ENCODE measurements at places on chromosomes 12 and 14.

DNA sequence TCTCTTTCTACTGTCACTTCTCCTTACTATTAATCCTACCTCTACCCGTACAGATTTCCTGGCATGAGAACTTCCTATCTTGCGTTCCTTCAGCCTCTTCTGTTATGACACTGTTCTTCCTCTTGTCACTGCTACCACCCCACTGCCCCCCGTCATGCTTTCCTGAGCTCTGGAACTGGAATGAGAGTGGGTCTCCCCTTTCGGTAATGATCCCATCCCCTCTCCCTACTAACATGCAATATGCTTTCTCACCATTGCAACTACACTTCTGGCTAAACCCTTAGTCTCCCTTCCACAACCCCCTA lies 4.9 kb upstream of the AP1G2 start:
- DNase-seq = no peak

DNA sequence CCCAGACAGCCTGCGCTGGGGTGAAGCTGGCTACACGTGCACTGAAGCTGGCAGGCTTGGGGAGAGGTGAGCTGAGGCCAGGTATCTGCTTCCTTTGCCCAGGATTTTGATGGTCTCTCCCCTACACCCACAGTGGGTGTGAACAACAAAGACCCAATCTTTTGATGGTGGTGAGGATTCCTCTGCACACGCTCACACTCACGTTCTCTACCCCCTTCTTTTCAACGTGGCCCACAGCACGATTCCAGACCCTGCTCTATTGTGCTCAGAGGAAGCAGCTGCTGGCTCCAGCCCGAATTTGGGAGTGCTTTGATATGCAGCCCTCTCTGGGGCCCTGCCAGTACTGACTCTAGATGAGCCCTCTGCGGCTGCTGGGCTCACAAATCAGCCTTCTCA lies 4.9 kb downstream of the CD9 start:
- DNase-seq = no peak

DNA sequence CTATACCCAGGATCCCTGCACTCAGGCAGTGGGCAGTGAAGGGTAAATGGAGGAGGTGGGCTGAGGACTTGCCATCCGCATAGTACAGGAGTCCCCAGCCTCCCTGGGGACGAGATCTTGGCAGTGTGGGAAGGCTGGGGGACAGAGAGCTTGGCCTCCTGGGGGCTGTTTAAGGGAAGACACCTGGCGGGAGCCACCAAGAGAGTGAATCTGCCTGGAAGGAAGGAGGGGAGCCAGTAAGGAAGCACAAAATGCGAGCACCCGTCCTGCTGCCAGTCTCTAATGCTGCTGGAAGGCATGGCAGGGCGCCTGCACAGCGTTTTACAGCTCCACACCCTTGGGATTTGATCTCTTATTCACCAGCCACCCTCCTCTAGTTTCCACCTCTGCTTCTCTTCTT lies 7.4 kb upstream of the KRT2 start:
- DNase-seq = no peak

DNA sequence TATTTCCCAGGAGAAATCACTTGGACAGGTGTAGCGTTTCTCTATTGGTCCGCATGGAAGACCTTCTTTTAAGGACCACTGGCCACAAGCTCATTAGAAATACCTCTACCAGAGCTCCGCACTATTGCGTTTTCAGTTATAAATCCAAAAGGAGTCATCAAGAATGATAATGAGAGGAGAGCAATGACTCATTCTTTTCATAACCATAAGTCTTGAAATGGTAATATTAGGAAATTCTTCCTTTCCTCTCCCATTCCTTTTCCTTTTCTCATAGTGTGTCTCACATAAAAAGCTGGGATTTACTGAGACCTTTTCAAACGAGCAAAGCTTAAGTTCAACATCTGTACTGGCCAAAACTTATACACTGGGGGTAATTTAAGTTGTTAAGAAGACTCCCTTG lies 215.7 kb downstream of the CPNE8 start:
- DNase-seq = no peak

DNA sequence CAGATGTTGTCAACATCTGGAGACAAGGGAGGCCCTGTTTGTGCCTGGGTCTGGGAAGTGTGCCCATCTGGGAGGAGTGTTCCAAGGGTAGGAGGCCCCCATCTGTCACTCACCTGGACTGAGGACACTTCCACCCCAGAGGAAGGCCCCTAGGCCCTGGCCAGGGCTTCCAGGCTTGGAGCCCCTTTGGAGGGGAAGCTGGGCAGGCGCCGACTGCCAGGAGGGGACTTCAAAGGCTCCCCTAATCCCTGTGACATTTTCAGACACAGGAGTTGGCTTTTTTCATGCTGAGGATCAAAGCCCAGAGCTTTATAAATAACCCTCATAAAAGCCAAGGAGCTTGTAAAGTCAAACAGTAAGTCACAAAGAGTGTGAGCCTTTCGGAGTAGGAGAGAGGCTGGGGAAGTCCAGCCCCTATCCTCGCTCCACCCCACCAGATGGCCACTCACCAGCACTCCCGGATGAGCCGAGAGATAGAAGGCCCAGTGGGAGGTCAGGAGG lies 17.6 kb upstream of the FAM222A start:
- DNase-seq = no peak

DNA sequence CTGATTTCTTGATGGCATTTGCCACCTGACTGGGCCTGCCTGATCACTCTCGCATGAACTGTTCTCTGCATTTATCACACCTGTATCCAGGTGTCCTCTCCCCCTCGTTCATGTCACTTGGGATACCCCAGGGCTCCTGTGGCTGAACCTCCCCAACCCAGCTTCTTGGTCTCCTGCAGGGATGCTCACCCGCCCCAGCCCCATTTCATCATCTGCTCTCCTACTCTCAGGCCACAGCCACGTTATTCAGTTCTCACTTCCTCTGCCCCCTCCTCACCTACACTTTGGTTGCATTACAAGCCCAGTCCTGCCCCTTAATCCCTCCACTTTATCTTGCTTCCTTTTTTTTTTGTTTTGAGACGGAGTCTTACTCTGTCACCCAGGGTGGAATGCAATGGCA lies 35.5 kb downstream of the TMBIM6 start:
- no peak for DNase-seq

DNA sequence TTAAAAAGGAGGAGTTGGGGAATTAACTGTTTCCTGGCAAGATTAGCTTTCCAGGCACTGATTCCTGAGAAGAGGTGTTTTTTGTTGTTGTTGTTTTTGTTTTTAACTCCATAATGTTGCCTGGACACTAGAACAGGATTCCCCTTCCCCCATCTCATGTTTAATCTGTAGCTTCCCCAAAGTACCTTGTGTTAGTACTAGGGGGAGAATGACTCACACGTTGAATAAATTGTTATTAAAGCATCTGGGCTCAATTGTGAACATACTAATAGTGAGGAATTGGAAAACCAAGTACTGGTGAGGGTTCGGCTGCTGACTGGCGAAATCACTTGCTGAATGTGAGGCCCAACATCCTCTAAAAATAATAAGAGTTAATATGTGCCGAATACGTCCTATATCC lies 1.3 kb upstream of the GNG2 start:
- DNase-seq = no peak

- DNase-seq = no peak
Measured at GRCh38 chr12:27343255-27344000, 10.8 kb downstream of the BMAL2 start.

DNA sequence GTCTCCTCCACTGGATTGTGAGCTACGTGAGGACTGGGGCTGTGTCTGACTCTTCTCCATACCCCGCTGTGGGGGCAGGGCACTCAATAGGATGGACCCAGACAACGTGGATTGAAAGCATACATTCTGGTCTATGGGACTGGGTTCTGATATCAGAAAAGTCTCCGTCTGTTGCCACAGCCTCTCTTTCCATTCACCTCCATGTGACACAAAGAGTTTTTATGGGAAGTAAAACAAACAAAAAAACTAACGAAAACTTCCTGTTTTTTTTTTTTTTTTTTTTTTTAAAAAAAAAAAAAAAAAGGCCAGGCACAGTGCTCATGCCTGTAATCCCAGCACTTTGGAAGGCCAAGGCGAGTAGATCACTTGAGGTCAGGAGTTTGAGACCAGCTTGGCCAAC lies 44.7 kb downstream of the SLC8A3 start:
- no peak for DNase-seq
